EL (cell line): ENCODE measurements at places on chromosomes 7 and 10.

GRCh38 chr7:40243076-40243475, 108.3 kb downstream of the SUGCT start:
- DNase-seq, result no peak

DNA sequence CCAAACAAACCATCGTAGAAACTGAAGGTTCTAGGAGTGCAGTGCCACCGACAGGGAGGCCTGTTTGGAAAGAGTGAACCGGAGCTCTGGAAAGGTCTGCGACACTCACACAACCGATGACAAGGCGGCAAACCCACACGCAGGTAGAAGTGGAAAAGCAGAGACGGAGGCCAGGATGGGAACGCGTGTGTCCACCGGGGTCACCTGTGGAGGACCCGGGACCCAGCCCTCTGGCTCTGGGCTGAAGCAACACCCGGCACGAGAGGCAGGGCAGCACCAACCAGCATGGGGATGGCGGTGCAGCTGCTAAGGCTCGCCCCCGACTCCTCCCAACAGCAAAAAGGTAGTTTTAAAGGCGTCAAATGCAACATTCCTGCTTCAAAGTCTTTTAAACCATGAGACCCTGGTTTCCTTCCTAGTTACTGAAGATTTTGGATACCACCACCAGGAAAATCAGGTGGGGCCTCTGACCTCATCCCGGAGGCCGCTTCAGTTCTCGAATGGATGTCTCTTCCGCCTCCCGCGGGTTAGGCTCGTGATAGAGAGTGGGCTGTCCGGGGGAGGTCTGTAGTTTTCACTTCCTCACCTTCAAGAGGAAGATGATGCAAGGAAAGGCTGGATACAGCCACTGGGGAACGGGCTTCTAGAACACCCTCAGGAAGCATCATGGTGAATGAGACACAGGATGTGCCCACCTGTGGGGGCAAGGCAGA, 115.5 kb downstream of the SMURF1 start:
- DNase-seq, result no peak

DNA sequence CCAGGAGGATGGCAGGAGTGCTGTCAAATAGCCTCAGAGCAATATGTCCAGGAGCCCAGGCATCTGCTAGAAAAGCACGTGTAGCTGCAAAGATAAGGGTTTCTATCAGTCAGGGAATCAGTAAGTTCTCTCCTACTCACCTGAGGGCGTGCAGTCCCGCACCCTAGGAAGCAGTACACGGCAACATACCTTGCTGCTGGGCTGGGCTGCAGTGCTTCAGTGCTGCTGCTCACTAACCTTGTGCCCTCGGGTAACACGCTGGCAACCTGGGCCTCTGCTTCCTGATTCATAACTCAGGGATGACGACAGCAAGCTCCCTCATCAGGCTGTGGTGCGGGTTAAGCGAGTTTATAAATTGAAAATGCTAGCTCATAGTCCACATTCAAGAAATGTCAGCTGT, 29.5 kb upstream of the CCNY start:
- no peak for DNase-seq

DNA sequence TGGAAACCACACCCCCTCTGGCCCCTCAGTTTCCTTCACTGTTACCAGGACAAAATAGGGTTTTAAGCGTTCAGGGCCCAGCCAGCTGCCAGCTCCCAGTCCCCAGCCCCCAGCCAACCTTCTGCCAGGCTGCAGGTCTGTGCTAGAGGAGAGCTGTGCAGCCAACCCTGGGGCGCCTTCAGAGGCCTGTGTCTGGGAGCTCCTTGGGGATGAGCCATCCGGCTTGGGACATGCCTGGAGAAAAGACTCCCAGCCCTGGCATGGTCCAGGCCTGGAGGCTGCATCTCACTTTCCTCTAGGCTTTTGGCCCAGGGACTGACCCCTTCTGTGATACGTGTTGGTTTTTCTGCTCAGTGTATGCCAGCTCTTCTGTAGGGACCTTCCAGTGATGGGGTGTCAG, 487.6 kb upstream of the MGMT start:
- DNase-seq, result no peak

DNA sequence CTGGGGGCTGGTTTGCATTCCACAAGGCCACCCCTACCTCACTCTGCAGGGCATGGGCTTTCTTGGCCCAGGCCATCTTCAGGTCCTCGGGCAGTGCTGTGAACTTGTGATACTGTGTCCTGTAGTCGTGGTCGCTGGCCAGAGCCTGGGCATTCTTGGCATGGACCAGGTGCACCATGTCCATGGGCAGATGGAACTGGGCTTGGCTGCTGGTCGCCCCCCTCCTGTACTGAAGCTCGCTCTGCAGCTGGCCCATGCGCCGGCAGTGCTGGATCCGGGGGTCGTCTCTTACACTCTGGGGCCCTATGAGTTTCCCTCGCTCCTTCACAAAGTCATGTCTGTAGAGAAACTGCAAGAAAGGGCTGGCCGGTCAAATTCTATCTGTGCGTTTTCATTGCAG, 51.7 kb downstream of the HABP2 start:
- DNase-seq, result no peak

DNA sequence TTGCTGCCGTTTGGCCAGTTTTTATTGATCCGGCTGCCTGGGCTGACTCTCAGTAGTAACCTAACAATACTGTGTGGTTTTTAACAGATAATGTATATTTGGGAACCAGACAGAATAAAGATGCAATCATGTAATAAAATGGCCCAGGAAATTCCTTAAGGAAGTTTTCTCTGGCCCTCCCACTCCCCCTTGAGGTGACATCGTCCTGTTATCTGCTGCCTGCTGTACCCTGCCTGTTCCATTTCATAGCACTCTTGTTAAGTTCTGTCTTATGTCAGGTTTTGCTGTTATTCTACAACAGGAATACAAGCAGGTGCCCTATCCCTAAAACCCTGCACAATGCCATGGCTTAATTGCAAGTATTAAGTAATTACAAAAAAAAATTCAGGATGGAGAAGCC, 12.5 kb downstream of the ITGB8 start:
- DNase-seq, result no peak

DNA sequence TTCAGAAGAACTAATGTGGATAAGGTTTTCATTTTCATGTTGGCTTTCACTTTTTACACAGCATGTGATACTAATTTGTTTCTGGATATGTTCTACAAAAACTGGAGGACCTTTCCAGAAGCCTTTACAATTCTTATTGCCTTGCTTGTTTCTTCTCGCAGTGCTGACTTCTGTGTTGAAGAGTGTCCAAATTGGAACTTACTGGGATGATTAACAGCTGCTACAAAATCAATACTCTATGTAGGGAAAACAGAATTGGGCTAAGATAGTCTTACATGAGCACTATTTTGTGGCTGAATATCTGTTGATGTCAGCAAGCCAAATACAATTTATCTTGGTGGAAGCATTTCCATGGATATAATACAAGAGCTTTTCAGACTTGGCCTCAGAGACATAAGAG, 351.2 kb downstream of the DGKB start:
- DNase-seq, result no peak

DNA sequence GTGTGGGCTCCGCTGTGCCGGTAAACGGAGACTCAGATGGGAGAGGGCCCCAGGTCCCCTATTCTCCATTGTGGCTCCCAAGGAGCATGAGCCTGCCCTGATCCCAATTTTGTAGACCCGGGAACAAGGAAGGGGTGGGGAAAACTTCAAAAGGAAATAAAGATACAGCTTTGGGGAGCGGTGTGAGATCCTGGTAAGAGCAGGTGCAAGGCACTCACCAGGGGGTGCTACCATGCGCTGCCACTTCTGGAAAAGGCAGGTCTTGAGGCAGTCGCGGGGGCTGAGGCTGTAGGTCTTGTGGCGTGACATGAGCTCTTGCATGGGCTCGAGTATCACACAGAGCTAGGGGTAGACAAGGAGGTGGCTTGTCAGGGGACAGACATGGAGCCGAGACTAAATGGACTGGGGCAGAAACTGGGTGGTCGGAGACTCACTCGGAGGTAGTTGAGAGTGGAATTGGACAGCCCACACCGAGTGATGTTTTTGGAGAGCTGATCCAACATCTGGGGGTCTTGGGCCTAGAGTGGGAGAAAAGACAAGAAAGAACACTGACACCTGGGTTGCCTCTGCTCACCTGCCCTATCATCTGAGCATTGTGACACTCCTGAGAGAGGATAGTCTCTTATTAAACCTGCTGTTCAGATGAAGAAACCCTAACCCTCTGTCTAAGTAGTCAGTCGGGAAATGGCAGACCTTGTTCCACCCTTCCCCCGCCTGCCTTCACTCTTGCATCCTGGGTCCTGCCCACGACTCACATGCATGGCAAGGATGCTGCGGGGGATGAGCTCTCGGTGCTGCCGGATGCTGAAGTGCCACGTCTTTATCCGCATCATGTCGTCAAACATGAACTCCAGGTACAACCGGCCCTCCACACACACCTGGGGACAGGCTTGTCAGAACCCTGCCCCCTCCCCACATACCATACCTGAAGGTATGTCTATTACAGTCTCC, 10.7 kb downstream of the LDB1 start:
- no peak for DNase-seq

DNA sequence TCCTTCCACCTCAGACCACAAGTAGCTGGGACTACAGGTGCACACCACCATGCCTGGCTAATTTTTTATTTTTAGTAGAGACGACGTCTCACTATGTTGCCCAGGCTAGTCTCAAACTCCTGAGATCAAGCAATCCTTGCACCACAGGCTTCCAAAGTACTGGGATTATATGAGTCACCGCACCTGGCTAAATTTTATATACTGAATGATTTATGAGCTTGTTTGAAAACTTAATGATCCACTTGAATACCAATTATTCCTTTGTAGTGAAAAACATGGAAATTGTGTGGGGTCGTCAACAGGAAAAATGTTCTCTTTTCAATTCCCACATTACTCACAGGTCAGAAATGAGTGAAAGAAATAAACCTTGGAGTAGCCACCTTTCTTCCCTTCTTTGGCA, 31.3 kb downstream of the RAPGEF5 start:
- DNase-seq, result no peak

DNA sequence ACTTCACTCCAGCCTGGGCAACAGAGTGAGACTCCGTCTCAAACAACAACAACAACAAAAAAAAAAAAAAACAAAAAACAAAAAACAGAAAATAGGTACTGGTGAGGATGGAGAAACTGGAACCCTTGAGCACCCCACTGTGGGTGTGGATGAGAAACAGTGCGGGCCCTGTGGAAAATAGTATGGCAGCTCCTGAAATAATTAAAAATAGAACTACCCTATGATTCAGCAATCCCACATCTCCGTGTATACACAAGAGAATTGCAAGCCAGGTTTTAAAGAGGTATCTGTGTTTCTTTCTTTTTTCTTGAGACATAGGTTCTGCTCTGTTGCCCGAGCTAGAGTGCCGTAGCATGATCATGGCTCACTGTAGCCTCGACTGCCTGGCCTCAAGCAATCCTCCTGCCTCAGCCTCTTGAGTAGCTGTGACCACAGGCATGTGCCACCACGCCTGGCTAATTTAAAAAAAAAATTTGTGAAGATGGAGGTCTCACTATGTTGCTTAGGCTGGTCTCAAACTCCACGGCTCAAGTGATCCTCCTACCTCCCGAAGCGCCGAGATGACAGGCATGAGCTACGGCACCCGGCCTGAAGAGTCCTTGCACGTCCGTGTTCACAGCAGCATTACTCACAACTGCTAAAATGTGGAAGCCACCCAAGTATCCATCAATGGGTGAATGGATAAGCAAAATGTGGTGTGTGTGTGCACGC, 39.5 kb downstream of the EBF3 start:
- DNase-seq, result no peak

DNA sequence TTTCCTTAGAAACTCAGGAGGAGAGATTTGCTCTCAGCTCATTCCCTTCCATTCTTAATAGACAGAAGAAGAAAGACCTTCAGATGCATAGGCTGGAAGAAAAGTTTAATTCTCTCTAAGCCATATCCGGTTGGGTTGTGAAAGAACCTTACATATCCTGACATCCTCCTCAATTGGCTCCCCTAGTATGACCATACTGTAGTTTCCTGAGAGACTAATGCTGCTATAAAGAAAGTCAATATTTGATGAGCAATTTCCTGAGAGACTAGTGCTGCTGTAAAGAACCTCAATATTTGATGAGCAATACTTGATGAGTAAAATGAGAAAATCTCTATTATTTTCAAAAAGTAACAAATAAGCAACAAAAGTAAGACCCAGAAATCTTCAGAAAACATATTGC, 888.5 kb upstream of the SORCS1 start:
- DNase-seq, result no peak

DNA sequence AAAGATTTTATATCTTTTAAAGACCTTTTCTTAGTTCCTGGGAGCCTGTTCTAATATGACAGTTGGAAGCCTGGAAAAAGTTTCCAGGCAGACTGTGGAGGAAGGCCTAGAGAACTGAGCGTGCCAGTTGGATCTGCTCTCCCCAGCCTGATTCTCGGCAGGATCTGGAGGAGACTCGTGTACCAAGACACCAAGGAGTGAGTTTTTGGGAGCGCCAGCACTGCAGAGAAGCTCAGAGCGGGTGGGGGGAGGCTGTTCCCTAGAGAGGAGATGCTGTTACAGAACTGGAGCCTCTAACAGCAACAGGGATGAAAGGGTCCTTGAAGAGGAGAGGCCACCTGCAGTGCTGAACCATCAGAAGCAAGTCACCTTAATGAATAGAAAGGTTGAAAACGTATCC, 52.9 kb downstream of the LYZL2 start:
- DNase-seq, result no peak

DNA sequence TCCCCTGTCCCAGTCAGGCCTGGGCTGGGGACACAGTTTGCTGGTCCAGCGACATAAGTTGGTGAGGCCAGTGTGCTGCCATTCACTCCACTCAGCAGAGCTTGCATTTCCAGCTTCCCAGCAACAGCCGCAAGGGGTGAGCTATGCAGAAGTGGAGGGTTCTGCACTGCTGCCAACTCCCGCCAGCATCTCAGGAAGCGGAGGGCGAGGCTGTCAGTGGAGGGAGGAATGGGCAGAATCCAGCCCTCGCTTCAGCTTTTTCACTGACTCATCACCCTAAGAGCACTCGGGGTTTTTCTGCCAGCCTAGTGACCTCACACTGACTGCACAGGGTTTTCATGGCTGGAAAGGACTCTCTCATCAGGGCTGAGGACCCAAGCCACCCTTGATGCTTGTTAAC, 625.1 kb upstream of the MKI67 start:
- no peak for DNase-seq

DNA sequence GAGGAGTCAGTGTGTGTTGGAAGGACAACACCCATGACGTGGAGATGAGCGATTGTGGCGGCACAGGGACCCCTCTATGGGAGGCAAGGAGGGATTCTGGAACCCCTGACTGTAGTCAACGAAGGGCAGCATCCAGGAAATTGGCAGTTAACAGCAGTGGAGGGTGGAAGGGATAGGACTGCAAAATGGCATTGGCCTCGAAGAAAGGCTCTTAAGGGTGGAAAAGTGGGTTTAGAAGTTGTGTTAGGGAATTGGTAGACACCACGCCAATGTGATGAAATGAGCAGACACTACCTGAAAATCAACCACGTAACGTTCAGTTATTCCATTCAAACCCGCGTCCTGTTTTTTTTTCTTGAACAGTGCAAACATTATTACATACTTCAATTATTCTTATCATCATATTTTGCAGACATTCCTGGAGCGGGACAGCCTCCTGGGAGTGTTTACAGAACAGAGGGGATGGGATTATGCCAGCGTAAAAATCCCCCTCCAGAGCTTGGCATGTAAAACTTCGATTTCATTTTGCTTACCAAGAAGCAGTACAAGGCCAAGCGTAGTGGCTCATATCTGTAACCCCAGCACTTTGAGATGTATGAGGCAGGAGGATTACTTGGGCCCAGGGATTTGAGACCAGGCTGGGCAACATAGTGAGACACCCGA, 272.1 kb downstream of the WDR37 start:
- DNase-seq, result no peak
